ENCODE measurements at places on chromosomes 12 and 14.

DNA sequence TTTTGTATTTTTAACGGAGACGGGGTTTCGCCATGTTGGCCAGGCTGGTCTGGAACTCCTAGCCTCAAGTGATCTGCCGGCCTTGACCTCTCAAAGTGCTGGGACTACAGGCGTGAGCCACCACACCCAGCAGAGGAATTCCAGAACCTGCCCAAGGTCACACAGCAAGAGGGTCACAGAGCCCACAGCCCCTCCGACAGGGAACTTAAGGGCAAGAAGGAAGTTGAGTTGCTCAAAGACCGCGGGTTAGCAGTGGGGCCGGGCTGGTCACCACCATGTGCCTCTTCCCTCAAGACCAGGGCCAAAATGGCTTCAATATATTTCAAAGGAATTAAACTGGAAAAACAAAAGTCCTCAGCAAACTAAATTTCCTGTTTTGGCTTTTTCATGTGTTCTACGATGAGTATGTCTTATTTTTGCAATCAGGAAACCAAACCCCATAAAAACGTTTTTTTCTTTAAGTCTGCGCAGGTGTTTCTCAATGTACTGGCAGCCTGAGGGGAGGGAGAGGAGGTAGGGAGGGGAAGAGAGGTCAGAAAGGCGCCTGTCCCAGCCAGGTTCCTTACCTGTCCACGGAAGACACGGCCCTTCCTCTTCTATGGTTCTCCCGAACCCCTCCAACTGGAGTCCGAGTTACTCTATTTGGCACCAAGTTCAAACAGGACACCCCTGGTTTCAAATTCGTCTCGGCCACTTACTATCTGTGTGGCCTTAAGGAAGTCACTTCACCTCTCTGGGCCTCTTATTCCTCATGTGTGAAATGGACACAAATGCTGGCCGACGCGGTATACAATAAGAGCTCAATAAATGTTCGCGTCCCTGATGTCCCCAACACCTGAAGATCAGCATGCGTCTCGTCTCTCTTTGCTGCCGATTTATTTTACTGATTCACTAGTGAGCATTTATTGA lies 778 bp downstream of the SLC8B1 start:
- DNase-seq: no peak

DNA sequence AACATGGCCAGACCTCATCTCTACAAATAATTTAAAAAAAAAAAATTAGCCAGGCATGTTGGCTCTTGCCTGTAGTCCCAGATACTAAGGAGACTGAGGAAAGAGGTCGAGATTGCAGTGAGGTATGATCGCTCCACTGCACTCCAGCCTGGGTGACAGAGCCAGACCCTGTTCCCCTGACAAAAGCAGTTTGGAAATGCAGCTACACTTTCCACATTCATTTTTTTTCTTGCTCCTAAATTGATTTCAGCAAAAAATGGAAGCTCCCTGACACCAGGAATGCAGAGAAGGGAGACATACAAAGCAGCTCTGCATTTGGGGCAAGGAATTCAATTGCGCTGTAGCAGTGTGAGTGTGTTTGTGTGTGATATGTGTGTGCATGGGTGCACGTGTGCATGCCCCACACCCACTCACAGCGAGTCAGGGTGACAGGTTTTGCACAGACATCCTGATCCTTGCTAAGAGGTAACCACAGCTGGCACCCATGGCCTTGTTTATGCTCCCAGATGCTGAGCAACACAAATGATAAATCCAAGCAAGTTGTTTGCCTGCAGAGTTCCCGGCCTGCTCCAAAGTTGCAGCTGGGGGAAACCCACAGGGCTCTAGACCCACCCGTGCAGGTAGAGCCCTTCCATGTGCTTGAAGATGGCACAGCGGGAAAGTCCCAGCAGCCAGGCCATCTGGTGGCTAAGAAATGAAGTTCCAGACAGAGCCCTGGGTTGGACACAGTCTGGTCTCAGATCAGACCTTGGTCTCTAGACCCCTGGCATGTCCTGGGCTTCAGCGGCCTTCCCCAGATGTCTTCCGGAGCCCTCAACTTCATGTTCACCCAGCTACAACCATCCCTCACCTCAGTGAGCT lies 25.9 kb upstream of the BDKRB2 start:
- DNase-seq: no peak

DNA sequence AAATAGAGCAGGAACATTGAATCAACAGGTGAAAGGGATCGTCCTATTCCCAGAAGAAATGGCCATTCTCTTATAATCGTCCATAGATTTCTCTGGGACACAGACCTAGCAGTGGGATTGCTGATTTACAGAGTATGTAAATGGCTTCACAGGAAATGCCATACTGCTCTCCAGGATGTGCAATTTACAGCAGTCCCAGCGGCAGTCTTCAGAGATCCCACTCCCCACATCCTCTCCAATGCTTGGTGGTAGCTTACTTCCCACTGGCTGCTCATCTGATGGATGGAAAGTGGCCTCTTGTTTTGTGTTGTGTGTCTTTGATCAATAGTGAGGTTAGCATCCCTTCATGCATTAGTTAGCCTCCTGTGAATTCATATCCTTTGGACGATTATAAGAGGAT lies 58.1 kb upstream of the PRMT8 start:
- DNase-seq: no peak

GRCh38 chr12:2804393-2805142 lies 7.9 kb upstream of the ITFG2 start:
- no peak for DNase-seq

- no peak for DNase-seq
Observed at GRCh38 chr12:31249356-31249755, 76.6 kb downstream of the SINHCAF start.

DNA sequence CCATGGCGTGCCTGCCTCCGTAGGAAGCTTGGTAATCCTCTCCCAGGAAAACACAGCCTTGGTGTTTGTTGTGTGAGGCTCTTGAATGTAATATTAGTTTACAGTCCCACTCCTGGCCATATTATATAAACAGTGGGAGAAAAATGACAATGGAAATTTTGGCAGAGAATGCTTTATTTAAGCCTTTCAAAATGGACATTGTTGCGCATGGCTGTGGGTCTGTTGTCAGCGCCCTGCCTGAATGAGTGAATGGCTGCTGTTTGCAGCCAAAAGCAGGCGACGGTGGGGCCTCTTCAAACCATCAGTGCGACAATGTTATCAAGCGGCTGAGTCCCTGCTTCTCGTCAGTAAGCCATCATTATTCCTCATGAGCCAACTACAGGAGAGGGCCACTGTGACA lies 201.8 kb upstream of the RMST start:
- no peak for DNase-seq

Data from activated T-cell treated with anti-CD3 and anti-CD28 coated beads for 24 hours (primary cell).